ENCODE measurements at places on chromosomes 2 and 18. TPM values are rescaled to one million over a fixed set of nuclear protein-coding genes. Genes with fewer than 3 reads are reported as not detected.

DNA sequence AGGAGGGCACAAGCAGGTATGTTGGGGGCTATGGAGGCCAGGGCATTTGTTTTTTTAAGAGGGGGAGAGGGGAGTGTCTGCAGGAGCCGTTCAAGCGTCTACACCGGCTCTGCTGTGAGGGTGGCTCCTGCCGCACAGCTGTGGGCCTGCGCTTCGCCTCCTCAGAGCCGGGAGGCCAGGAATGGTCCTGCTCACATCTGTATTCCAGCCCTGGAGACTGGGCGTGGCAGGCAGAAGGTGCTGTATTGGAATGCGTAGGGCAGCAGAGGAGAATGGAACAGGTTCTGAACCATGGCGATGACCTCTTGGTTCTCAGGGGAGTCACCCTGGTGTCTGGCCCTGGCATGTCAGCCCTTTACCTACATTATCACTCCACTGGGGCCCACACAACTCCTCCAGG lies 26.8 kb upstream of the INHBB start:
- peaks cover 15% of the 10 kb centered on the region for H3K4me1 ChIP-seq
- no peak overlapping the region for H3K4me3 ChIP-seq
- no peaks in the 10 kb centered on the region for H3K27me3 ChIP-seq

DNA sequence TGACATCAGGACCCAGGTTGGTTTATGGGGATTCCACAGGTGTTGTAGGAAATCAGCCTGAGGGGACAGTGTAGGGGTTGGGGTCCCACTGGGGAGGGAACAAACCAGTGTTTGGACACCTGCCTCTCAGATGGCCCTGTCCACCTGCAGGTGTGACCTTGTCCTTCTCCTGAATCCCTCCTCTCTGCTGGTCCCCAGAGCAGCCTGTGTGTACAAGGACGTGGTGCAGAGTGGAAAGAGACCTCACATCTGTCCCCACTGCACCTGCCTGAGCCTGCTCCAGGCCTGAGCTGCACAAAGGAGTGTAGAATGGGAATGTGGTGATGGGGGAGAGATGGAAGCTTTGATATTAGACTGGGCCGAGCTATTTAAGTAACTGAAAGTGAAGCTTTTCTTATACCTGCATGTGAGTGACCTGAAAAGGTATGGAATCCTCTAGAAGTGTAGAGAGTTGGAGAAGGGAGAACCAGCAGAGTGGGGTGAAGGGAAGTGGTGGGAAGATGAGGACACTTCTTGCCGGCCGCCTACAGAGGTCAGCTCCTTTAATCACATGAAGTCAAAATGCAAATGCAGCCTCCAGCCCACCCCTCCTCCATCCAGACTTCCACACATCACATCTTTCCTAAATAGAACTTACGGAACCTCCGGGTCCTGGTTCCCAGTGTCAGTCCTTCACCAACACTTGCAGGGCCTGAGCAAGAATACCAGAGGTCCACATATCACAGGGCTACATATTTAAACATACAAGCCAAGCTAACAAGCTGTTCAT lies 89.3 kb upstream of the SMAD2 start:
- H3K36me3 ChIP-seq, result peaks cover 2% of the 10 kb centered on the region
- no peak overlapping the region for H3K27ac ChIP-seq
- H3K4me3 ChIP-seq, result no peak overlapping the region
- no peaks in the 10 kb centered on the region for H3K4me1 ChIP-seq
- DNase-seq, result no peak

Gene MROH2A
- not detected for total RNA-seq

Gene SPATA3
- not detected for total RNA-seq

- peak overlapping the region; percentile 88 for H3K4me3 ChIP-seq
- DNase-seq, result peak; percentile 85
- peak overlapping the region; percentile 89 for H3K27ac ChIP-seq
- H3K4me1 ChIP-seq, result peaks cover 35% of the 10 kb centered on the region
- peaks cover 4% of the 10 kb centered on the region for H3K36me3 ChIP-seq
Measured at GRCh38 chr2:168244318-168244717, 3.1 kb downstream of the STK39 start.

Gene MREG
- 3.9 TPM for total RNA-seq

DNA sequence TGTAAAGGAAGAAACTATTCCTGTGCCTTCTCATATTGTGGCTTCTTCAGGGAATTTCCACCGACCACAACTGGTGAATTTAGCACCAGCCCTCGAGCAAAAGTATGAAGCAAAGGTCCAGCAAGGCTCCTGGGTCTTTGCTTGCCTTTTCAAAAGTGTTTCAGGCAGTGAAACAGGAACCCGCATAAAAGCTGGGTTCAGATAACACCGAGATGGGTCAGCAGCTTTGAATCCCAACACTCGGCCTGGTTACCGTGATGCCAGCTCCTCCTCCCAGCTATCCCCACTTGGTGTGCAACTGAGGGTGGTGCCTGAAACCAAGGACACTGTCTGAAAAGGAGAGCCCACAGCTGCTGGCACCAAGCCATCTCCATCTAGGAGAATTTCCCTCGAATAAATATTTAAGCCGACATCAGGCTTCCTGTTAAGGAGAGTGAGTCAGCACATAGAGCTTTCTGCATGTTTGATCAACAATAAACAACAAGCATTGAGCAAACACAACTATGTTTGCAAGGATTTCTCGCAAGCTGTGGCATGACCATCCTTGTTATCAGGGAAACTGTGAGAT lies 69.5 kb downstream of the ANTXR1 start:
- no peaks in the 10 kb centered on the region for H3K4me1 ChIP-seq
- DNase-seq, result no peak
- no peak overlapping the region for H3K4me3 ChIP-seq
- no peaks in the 10 kb centered on the region for H3K36me3 ChIP-seq
- no peak overlapping the region for H3K27ac ChIP-seq
- H3K27me3 ChIP-seq, result peaks cover 9% of the 10 kb centered on the region

- no peaks in the 10 kb centered on the region for H3K36me3 ChIP-seq
- H3K27me3 ChIP-seq, result peaks cover 23% of the 10 kb centered on the region
- no peaks in the 10 kb centered on the region for H3K4me1 ChIP-seq
Measured at GRCh38 chr18:47415881-47416280, 164.4 kb upstream of the SKOR2 start.

DNA sequence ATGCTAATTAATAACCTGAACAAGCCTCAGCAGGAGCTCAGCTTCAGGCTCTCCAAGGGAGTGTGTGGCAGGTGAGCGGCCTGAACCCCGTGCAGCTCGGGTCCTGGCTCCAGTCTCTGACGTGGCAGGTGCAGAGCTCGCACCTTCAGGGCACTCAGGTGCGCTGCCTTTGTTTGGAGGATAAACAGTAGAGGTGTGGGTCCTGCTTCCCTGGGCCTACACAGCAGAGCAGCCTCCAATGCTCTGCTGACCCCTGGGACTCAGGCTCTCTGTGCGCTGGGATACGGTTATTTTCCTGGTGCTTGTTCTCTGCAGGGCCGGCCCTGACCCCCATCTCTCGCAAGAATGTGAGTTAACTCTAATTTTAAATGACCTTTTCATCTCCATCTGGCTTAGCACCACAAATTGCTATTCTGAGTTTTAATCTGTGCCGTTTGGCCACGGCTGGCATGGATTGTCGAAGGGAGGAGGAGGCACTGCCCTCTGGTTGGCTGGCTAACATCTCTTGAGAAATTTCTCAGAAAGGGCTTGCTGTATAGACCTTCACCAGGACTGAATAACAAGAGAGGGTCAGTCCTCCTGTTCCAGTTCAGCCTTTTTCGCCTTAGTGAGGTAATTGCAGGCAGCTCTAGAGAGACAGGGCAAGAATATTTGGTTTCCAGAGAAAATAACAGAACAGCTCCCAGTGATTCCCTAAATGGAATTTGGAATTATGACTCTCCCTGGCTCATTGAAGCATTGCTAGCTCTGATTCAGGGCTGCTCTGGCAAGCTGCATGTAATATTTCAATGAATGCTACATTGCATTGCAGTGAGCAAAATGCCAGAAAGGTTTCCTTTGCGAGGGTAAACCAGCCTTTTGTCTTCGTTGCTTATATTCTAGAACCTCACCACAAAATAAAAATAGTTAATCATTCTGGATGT lies 161.8 kb downstream of the DCDC2C start:
- H3K4me3 ChIP-seq, result no peak overlapping the region
- H3K4me1 ChIP-seq, result no peaks in the 10 kb centered on the region
- no peak for DNase-seq
- H3K27ac ChIP-seq, result no peak overlapping the region
- H3K27me3 ChIP-seq, result peaks cover 2% of the 10 kb centered on the region

Gene GNAL
- not detected for total RNA-seq

Gene KCNJ3
- total RNA-seq, result not detected

Gene MRO
- not detected for total RNA-seq

- H3K36me3 ChIP-seq, result peaks cover 41% of the 10 kb centered on the region
- peak overlapping the region; percentile 74 for H3K4me3 ChIP-seq
- H3K4me1 ChIP-seq, result peaks cover 86% of the 10 kb centered on the region
- no peaks in the 10 kb centered on the region for H3K27me3 ChIP-seq
Measured at GRCh38 chr2:84840306-84840705, 40.6 kb downstream of the TRABD2A start.

Gene TM4SF20
- not detected for total RNA-seq

GRCh38 chr18:23593720-23594119 lies 7.4 kb upstream of the NPC1 start:
- no peaks in the 10 kb centered on the region for H3K36me3 ChIP-seq
- no peak overlapping the region for H3K27ac ChIP-seq
- H3K4me1 ChIP-seq, result no peaks in the 10 kb centered on the region
- no peak overlapping the region for H3K4me3 ChIP-seq
- DNase-seq, result no peak

Gene SLC16A14
- 0.79 TPM for total RNA-seq

Gene MC4R
- not detected for total RNA-seq

- no peaks in the 10 kb centered on the region for H3K4me1 ChIP-seq
- H3K36me3 ChIP-seq, result no peaks in the 10 kb centered on the region
- no peak overlapping the region for H3K4me3 ChIP-seq
- no peak overlapping the region for H3K27ac ChIP-seq
- no peaks in the 10 kb centered on the region for H3K27me3 ChIP-seq
- DNase-seq, result no peak
Measured at GRCh38 chr2:145546091-145546490, 1026.2 kb upstream of the ZEB2 start.

Gene LYPD6
- not detected for total RNA-seq

- no peak overlapping the region for H3K4me3 ChIP-seq
- no peaks in the 10 kb centered on the region for H3K4me1 ChIP-seq
- no peaks in the 10 kb centered on the region for H3K27me3 ChIP-seq
- no peaks in the 10 kb centered on the region for H3K36me3 ChIP-seq
- no peak overlapping the region for H3K27ac ChIP-seq
Measured at GRCh38 chr2:36277146-36277808, 78.3 kb upstream of the CRIM1 start.

DNA sequence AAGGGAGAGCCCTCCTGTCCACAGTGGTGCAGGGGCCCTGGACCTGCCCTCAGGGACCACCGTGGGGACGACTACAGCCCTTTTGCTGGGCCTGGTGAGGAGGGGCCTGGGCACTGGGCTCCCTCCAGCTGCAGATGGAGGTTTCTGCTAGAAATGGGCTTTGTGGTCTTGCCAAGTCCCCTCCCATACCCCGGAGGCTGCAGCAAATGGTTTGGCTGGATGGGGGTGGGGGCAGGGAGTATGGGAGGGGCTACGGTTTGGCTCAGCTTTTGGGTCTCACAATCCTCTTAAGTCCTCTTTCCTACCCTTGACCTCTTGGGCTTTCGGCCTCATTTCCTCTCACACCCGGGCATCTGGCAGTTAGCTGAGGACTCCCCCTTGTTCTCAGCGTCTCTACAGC lies 21.7 kb downstream of the TET3 start:
- no peak for DNase-seq
- H3K4me1 ChIP-seq, result peaks cover 57% of the 10 kb centered on the region
- H3K27ac ChIP-seq, result peak overlapping the region; percentile 24
- no peaks in the 10 kb centered on the region for H3K27me3 ChIP-seq
- H3K4me3 ChIP-seq, result no peak overlapping the region

DNA sequence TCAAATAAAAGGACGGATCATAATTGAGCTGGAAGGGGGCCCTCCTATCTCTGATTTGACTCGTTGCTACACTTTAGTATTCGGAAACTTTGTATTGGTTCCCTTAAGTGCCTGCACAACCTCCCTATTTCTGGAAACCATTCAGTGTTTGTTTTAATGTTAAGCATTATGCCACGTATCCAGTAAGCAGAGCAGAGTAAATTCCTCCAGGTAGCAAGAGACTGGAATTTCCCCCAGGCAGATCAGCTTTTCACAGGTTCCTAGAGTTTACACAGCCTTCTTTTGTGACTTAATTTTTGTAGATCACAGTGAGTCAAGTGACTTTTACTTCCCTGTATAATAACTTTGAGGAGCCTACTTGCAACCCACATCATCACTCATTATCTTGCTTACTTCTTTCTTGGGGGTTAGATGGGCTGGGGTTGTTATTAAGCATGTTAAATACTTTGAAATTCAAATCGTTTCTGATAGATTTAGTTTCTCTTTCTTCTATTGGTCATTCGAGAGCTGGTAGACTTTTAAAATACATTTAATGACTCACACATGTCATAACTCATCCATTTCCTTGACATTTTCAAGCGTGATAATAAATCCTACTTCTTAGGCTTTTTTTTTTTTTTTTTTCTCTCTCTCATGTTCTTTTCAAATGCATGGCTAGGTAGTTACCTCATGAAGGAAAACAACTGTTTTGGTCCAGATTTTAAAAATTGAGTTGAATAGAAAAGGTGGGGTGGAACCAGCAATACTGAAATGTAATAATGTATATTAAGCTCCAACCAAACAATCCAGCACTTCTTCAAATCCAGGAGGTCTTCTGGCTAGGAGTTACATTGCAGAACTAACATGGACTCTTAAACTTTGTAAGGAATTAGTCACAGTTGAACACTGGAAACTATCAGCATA lies 219.3 kb downstream of the NEDD4L start:
- H3K4me1 ChIP-seq, result peaks cover 12% of the 10 kb centered on the region
- no peak overlapping the region for H3K4me3 ChIP-seq
- no peaks in the 10 kb centered on the region for H3K36me3 ChIP-seq
- no peaks in the 10 kb centered on the region for H3K27me3 ChIP-seq
- H3K27ac ChIP-seq, result peak overlapping the region; percentile 65
